ENCODE measurements at places on chromosomes 2 and 18. TPM values are rescaled to one million over a fixed set of nuclear protein-coding genes. Genes with fewer than 3 reads are reported as not detected.

Gene CHRNG
- total RNA-seq = not detected

Gene CSRNP3
- 3.4 TPM for total RNA-seq

Gene SPDYA
- total RNA-seq = 6.5 TPM

Gene FN1
- total RNA-seq = 3,314 TPM

Gene DNAJC5G
- not detected for total RNA-seq

Measured in fibroblast of the aortic adventitia (primary cell).